ENCODE measurements at places on chromosomes 3 and 15.

GRCh38 chr3:12793701-12794100, 2.8 kb upstream of the CAND2 start:
- no peak for DNase-seq

- no peak for DNase-seq
Observed at GRCh38 chr3:16994854-16995525, 110.2 kb downstream of the PLCL2 start.

- DNase-seq, result no peak
Observed at GRCh38 chr3:71907996-71908395, 123.0 kb upstream of the PROK2 start.

GRCh38 chr3:122770521-122771202, 23.0 kb downstream of the HSPBAP1 start:
- DNase-seq, result no peak

- no peak for DNase-seq
Observed at GRCh38 chr3:70822669-70823068, 510.2 kb upstream of the MDFIC2 start.

DNA sequence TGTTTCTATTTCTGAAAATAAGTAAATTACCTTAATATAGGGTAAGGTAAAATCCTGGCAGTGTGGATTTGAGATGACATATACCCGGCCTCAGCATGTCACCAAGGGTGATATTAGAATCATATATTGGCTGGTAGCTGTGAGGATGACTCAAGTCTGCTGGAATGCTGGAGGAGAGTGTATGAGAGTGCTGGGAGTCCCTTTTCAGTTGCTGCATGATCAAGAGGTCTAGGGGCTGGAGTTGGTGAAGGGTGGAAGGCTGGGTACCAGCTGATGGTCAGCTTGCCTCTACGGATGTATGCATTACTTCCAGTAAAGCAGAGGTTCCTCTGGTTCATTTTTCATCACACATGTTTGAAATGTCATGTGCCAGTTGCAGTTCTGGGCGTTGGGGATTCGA, 40.6 kb downstream of the SLC25A26 start:
- no peak for DNase-seq

GRCh38 chr15:41512940-41513505, 604 bp downstream of the LTK start:
- DNase-seq, result no peak

- no peak for DNase-seq
Observed at GRCh38 chr3:138429665-138430064, 4.8 kb upstream of the ESYT3 start.

DNA sequence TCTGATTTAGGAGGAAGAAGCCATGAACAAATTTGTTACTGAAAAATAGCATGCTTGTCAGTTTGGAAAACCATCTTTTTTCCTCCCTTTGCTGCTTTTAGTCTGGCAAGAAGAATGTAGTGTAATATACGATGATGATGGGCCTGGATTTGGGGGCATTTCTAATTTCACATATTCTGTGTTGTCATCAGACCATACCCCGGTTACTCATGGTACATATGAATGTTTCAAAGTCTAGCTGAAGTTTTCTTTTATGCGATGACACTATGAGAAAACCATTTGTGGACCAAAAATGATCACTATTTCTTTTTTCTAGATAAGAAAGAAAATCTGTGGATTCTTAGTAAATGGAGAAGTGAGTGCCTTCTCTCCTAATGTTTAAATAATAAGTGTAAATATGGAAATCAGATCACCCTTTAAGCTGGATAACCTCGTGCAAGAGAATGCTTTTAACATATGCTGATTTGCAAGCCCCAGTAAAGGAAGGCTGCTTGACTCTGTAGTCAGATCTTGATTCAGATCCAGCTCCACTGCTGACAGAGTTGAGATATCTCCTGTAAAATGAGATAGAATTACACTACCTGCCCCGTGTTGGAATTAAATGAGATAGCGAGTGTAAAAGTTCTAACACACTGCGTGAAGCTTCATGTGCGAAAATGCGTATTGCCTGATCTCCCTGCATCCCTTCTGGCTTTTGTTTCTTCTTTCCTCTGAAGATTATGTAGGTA, 3.0 kb downstream of the MEF2A start:
- no peak for DNase-seq

- no peak for DNase-seq
Observed at GRCh38 chr15:52291204-52291603, 4.4 kb downstream of the MYO5C start.

- no peak for DNase-seq
Observed at GRCh38 chr3:139639662-139640061, 38.1 kb downstream of the NMNAT3 start.

- DNase-seq, result no peak
Observed at GRCh38 chr15:95857758-95858157, 472.7 kb upstream of the NR2F2 start.

DNA sequence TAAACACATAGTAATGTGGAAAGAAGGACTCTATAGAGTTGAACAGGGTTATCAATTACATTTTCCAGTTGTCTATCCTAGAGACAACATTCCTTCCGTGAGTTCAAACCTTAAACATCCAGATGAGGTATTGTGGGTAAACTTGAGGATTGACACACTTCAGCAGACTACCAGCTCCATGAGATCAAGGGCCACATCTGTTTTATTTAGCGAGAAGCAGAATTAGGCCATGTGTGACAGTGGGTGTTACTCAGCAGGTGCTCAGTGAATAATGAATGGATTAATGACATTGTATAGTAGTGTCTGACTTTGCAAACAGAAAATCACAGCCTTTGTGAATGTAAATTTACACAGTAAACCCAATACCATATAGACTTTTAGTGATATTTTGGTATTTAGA, 941.1 kb upstream of the CFAP20DC start:
- no peak for DNase-seq

DNA sequence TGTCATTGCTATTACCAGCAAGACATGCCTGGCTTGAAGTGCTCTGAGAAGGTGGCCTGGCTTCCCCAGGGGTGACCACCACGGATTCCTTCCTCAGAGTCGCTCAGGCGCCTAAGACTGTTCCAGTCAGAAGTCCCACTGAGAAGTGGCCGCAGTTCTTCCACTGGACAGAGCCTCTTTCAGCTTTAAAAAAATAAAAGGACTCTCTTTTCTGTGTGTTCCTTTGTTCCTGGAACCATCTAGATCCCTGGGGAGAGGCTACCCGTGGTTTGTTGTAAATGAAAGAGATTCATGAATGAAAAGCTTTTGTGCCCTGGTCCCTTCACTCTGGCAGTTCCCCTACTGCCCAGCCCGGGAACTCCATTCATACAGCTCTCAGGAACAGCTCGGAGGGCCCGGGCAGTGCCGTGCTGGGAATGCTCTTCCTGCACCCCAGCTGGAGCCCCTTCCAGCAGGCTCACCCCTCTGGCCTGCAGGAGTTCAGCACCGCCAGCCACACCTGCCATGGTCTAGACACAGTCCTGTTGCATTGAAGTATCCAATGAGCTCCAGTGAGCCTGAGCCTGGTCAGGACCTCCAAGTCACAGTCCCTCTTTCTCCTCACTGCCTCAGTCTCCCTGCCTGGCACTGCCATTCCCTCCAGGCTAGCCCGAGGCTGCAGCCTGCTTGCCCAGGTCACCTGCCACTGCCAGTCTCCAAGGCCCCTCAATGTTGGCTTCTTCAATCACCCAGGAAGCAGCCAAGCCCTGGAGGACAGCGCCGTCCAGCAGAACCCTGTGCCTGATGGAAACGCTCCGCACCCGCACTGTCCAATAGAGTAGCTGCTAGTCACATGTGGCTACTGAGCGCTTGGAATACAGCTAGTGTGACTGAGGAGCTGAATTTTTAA, 75.4 kb downstream of the XXYLT1 start:
- DNase-seq, result no peak

Data from glomerular endothelial cell (primary cell).